PC-3 (cell line): ENCODE measurements at places on chromosomes 11 and 22. TPM values are rescaled to one million over a fixed set of nuclear protein-coding genes. Genes with fewer than 3 reads are reported as not detected.

DGCR6 gene
- 0.86 and 3.4 TPM in 2 replicates for total RNA-seq

DNA sequence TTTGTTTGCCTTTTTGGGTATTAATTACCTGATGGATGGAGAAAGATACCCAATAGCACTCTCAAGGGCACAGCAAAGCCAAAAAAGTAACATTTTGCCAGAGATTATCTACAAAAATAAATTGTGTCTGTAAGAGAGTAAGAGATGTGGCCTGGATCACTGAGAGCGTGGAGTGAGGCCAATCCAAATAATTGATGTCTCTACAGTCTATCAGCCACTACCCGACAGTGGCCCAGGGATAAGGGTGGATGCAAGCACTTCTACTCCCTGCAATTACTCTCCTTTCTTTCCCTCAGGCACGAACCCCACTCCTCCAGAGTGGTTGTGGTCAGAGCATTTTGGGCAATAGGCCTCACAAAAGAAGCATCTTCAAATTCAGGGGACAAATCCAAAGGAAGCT lies 92.3 kb upstream of the ZC3H12C start:
- DNase-seq = no peak

DNA sequence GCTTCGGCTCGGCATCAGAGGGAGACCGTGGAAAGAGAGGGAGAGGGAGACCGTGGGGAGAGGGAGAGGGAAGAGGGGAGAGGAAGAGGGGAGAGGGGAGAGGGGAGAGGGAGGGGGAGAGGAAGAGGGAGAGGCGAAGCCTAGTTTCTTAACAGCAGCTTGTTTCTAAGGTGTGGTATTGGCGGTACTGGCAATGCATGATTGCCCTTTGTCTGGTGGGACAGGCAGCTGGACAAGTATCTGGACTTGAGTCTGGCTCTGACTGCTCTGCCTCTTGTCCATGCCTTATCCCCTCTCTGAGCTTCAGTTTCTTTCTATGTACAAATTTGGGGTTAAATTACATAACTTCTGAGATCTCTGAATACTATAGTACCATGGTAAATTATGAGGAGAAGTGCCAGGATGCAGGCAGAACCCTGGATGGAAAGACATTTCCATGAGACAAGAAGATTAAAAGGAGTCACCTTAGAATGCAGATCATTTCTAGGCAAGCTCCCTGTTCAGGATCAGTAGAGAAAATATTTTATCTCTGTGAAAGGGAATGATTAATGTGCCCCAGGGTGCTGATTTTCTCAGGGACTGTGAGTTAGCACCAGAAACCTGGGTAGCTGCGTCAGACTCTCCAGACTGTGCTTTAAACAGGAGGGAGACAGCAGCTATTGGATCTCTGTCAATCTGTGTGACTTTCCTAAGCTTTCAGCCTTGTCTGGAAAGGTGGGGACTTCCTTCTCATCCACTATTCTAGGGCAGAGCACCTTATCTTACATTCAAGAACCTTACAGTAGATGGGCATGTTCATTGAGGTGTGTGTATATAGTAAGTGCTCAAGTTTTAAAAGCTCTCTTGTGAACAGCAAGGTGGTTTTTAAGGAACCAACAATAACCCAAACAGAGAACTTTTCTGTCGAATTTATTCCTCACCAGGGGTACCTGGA lies 31.9 kb upstream of the CCDC90B start:
- DNase-seq = no peak

- DNase-seq = no peak
These were observed 7.0 kb downstream of the RPL3 start for GRCh38 chr22:39312410-39312809.

GRCh38 chr22:30479981-30480380 lies 8.2 kb upstream of the SEC14L3 start:
- no peak for DNase-seq

OR5P2 gene
- total RNA-seq = not detected in 2 replicates

PGR gene
- not detected in 2 replicates for total RNA-seq
